ENCODE measurements at places on chromosomes 5 and 9.
A peak's percentile ranks its signal among the peaks of the same experiment; 100 is the strongest.

DNA sequence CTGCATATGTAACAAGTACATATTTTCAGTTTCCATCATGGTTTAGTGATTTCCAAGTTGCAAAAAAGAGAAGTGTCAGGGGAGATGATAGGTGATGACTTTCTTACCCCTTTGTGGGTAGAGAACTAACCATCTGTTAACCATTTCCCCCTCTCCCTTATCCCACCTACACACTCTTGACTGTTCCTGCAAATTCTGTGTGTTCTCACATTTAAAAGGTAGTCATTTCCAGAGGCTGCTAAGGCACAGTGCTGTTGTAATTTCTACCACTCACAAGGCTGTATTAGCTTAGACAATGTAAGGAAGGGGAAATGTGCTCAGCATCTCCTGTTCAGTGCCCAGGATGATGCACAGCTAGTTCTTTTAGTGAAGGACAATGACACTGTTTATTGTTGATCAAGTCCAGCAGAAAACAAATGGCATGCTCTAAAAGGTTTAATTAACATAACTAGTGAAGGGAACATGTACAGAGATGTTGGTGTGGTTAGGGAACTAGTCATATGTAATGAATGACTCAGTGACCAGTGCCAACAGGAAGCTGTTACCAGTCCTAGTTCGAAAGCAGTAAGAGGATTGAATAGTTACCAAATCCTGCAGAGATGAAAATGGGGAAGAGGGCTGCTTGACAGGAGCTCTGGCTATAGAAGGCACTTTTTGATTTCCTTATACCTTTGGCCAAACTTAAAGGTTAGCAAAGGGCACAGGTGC lies 165.1 kb downstream of the PLK2 start:
- DNase-seq, result peak; percentile 27

DNA sequence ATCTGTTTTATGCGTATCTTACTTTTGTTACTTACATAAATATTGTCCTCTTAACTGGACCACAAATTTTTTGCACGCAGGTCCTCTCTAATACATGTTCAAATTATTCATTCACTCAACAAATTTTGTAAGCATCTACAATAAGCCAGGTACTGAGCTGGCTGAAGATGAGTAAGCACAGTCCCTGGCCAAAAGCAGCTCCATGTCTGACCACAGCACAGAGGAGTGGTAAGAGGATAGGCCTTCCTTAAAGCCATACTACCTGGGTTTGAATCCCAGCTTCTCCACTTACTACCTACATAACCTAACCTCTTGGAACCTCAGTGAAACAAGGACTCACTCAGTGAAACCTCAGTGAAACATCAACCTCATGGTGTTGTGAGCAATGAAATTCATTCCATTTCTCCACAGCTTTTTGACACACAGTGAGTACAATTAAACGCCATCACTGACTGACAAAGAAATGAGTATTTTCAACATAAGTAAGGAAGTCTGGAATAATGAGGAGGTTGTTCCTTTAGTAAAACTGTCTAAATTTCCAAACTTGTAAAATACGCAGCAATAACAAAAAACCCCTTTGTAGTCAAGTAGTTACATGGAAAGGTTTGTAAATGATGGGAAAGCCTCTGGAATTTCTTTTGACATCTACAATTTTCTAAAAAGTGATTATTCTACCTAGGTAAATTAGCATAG lies 15.0 kb downstream of the PTAR1 start:
- DNase-seq, result peak; percentile 30

- no peak for DNase-seq
Observed at GRCh38 chr9:98253565-98253964, 1.9 kb downstream of the TBC1D2 start.

- DNase-seq, result no peak
Observed at GRCh38 chr9:133277467-133277866, 2.5 kb upstream of the ABO start.

GRCh38 chr9:7173139-7173538 lies 415.4 kb downstream of the KDM4C start:
- DNase-seq, result no peak

GRCh38 chr9:134871697-134872340 lies 8.8 kb upstream of the FCN2 start:
- no peak for DNase-seq

- DNase-seq, result no peak
Observed at GRCh38 chr5:94841598-94842322, 223.3 kb downstream of the SLF1 start.

GRCh38 chr5:103211576-103212561 lies 46.7 kb upstream of the MACIR start:
- no peak for DNase-seq

DNA sequence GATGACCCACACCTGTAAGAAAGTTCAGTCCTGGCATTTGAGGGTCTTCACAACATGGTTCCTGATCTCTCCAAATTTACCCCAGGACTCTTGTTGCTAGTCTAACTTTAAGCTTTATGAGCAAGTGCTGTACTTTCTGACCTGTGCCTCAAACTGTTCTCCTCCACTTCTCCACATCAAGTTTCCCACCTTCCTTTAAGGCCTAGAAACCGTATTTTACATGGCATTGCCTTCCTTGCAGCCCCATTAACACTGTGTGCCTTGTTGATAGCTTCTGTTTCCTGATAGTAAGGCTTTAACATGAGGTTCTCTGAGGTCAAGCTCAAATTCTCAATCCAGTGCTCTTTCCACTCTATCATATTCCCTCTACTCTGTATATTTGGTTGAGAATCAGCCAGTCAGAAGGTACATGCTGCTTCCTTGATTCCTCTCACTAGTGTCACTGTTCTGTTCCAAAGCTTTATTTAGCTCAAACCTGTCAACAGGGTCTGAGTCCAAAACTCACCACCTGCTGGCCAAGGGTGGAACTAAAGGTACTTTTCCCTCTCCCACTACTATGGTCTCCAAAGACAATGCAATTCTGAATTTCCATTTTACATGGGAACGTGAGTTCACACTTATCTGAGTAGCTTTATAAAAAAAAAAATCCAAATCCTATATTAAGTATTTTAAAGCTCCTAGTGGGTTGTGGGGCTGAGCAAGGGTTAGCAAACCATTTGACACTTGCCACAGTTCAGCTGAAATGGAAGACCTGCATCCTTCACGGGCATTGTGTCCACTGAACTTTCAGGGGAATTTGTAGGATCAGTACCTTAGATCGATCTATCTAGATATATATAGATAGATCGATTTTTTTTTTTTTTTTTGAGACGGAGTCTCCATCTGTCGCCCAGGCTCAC lies 21.1 kb downstream of the VCP start:
- peak; percentile 35 for DNase-seq

DNA sequence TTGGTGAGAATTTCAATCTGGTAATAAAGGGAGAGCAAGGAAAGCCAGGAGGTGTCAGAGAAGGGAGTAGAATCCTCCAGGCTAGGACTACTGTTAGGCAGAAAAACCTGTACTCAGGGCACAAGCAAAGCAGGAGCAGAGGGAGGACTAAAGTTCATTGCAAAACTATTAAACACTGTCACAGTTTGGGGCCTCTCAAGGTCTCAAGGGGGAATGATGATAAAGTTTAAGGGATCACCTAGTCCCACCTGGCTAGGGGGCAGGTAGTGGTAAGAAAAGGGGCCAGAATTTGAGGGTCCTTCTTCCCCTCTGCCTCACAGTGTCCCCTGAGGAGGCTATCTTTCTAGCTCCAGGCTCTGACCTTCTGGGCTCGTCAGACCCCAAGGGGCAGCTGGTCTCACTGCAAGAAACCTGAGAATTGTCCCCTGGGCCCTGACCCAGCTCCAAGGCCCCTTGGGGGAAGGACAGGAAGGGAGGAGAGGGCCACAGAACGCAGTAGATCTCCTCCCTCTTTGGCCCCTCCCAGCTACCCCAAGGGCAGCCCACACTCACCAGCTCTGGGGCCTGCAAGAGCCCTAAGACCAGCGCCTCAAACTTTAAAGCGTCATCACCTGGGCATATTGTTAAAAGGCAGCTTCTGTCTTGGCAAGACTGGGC lies 974 bp downstream of the CCDC69 start:
- no peak for DNase-seq

DNA sequence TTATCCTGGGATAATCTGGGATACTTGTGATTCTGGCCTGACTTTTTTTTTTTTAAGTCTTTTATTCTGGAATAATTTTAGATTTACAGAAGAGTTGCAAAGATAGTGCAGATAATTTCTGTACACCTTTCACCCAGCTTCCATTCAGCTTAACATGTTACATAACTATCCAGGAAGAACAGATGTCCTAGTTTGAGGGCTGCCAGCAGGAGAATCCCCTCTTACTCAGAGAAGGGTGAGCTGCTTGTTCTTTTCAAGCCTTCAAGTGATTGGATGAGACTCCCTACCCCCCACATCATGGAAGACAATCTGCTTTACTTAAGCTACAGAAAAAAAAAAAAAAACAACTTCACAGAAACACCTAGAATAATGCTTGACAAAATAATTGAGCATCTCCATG lies 254.2 kb downstream of the TRIM32 start:
- DNase-seq, result no peak

DNA sequence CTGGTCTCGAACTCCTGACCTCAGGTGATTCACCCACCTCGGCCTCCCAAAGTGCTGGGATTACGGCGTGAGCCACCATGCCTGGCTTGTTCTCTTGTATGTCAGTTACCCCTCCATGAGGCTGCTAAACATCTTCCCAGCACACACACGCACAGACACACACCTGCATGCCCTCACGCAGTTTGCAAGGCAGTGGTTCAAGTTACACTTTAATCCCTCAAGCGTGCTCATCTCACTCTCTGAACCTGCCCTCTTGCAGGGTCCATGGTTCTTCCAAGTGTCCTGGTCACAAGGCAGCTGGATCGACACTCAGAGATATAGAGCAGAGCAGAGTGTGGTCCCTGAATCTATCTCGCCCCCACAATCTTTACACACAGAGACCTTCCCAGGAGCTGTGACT lies 34.1 kb upstream of the RUFY1 start:
- no peak for DNase-seq

DNA sequence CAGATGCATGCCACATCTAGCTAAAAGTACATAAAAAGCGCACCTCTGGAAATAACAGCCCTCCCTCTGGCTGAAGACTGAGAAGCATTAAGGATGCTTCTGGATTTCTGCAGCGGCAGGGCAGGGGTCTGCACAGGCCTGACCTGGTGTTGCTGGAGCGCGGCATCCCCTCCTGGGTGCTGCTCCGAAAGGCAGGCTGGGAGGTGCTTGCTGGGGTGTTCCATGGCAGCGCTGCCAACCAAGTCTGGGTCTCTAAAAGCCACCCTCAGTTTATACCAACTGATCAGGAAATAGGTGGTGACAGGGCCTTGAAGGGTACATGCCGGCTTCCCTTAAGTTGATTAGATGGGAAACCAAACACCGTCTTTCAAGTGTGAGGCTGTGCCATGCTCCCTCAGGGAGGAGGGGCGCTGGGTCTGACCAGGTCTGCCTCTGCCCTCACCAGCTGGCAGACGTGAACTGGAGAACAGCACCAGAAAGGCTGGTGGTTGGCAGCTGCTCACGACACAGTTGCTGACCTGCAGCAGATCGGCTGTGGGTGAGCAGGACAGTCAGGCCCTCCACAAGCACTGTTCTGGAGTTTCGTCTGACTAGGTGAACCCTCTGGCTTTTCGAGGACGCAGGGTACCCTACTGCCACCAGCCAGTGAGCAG lies 81.6 kb downstream of the DAP start:
- no peak for DNase-seq

DNA sequence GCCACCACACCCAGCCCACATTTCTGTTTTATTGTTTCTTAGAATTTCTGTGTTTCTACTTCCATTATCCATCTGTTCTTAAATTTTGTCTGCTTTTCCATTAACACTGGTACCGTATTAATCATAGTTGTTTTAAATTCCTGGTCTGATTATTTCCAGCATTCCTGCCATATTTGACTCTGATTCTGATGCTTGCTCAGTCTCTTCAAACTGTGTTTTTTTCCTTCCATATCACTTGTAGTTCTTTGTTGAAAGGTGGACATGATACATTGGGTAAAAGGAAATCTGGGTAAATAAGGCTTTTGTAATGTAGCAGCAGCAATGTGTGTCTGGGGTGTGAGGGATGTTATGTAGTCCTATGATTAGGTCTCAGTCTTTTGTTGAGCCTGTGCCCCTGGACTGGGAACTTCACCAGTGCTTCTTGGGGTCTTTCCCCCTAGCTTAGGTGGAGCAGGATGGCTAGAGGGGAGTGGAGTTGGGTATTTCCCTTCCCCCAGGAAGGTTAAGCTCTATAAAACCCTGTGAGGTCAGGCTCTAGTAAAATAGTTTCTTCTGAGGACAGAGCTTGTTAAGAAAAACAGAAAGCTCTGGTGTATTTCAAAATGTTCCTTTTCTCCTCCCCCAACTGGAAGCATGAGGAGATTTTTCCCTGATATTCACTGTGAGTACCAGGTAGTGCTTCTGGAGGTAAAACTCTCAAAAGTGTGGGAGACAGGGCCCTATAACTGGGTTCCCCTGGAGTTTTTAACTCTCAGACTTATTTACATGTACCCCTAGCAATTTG lies 10.1 kb upstream of the TMOD1 start:
- DNase-seq, result no peak

DNA sequence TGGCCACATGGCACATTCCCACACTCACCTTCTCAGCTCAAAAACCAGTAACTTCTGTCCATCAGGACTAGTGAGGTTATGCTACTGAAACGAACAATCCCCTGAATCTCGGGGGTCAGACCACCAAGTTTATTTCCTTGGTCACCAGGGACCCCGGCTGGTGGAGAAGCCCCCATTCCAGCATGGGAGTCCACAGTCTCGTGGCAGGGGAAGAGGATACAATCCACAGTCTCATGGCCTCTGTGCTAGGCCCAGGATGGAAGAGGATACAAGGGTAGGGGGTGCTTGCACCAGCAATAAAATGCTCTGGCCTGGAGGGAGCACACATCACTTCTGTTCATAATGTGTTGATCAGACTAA lies 7.4 kb upstream of the CARD19 start:
- no peak for DNase-seq

- no peak for DNase-seq
Observed at GRCh38 chr9:77872863-77873262, 158.7 kb downstream of the GNAQ start.

DNA sequence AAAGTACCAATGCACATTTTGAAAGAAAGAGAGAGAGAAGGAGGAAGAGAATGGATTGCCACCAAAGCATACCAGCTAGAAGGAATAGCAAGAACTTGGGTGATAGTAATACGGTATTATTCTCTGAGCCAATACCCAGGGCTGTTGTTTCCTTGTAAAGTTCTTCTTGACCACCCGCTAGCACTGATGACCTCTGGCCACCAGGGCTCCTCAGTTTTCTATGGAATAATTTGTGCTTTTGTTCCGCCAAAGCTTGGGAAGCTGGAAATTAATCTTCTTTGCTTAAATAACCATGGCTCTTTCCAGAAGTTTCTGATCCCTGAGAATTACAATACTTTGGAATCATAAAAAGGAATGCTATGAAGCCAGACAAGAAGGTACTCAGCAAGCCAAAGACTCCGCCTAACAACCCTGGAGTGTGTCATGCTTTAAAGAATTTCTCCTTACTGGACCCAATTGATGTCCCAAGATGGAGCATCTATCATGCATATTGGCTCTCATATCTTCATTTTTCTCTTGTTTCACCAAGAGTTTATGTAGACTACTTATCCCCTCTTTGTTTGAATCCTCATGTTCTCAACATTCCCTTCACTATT lies 29.8 kb downstream of the OR2K2 start:
- no peak for DNase-seq

Data from fibroblast of upper back skin (primary cell).